ENCODE measurements at places on chromosomes 6 and 20.

DNA sequence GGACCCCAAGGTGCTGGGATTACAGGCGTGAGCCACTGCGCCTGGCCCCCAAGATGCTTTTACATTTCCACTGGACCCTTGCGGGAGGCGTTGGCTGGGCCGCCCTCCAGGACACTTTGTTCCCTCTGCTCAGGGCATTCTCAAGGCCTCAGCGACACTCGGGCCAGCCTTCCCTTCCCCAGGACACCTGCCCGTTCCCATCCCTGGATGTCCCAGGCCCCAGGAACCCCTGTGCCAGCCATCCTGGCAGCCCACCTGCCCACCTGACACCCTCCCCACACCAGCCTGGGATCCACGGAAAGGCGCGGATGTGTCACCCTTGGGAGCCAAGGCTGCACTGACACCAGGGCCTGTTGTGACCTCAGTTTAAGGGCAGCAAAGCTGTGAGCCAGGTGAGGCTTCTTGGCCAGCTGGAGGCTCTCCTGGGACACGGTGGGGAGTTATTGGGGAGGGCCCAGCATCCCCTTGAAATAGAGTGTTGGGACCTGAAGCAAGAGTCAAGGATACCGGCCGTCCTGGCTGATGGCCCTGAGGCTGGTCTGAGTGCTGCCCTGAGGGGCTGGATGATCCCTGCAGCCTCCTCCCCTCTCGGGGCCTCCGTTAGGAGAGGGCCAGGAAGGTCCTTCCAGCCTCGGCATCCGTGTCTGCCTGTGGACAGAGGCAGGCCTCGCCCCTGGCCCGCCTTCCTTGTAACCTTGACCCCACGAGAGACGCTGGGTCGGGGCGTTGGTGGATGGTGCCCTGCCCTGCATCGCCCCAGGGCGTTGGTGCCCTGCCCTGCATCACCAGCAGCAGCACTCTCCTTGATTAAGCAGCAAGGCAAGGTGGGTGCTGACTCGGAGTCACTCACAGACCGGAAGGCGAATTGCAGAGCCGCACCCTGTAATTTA is 84.2 kb upstream of the BHLHE23 start:
- no peak for DNase-seq

DNA sequence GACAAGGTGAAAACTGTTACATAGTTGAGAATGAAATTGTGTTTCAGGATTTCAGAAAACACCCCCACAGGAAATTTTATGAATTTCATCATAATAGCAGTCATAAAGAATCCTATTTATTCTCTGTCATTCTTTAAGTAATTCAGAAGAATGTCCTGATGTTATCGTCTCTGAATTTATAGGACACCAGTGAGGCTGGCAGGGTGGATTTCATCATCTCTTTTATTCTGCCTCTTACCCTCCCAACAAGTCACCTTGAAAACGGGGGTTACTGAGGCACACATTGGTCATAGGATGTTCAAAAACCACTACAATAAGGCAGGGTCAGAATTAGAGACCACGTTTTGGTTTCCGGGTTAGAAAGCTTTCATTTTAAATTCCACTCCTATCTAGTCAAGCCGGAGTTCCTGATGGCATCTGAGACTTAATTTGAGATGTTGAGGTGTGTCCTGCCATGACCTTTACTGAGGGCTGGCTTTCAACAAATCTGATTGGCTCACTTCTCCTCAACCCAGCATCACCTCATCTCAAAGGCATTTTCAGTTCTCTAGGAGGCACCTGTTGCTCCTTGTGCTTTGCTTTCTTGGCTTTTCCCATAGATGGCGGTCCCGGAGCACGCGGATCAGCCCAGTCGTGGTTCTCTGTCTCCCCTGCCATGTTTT is 230.6 kb upstream of the SUPT3H start:
- DNase-seq = no peak

DNA sequence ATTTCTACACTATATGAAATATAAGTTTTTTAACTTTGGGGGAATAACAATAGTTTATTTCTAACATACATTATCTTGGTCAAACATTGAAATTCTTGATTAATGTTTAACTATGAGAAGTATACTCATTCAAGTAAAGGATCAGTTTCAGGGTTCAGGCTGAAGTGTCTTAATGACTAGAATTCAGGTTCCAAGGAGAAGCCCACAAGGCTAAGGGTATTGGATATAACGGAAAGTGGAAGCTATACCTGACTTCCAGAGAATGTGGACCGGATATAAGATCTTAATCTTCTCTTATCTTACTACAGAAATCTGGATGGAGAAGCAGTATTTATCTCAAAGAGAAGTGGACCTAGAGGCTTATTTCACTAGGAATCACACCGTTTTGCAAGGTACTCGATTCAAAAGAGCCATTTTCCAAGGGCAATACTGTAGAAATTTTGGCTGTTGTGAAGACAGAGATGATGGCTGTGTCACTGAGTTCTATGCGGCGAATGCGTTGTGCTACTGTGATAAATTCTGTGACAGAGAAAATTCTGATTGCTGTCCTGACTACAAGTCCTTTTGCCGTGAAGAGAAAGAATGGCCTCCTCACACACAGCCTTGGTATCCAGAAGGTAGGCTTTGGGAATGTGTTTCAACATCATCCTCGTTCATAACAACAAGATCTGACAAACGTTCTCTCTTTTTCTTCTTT is at the start of gene TINAG:
Gene TINAG, plus strand, starts transcription at position 153 of the 697 bp plus-strand sequence. Its CDS starts 110 bp downstream, at position 263.
- DNase-seq = no peak

GRCh38 chr6:13776602-13777001 is 37.8 kb downstream of the MCUR1 start:
- no peak for DNase-seq
